CD4-positive, alpha-beta T cell treated with Interferon alpha-2 for 1 hour (primary cell): ENCODE measurements at places on chromosomes 4 and X.
A peak's percentile ranks its signal among the peaks of the same experiment; 100 is the strongest.

DNA sequence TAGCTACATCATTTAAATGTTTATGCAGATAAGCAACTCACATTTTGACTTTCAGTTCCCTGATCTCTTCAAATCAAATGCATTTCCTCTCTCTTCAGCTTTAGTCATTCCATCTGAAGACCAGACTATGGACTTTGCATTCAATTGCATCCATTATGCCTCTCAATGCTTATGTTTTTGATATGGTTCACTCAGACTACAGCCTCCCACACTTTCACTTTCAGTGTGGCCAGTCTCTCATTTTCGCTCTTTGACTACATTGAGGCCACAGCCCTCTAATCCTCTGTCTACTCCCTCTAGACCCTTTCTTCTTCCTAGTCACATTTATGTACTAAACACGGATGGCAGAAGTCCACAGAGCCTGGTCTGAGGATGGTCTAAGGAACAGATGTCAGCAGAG, 24.5 kb upstream of the VEGFC start:
- DNase-seq = no peak

DNA sequence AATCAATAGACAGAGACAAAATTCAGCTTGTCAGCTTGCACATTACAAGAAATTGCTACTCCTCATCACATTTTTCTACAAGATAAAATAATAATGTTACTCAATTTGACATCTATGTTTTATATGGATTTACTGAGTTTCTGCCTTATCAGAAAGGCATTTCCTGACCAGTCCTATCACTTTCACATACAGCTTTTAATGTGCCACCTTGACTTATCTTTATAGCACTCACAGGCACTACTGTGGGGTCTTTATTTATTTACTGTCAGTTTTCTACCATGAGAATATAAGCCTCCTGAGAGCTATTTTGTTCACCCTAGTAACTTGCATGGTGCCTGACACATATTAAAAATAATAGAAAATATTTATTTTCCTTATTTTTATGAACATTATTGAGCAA, 6.0 kb downstream of the NDST4 start:
- no peak for DNase-seq

- no peak for DNase-seq
Measured at GRCh38 chrX:112306027-112306426, 223.5 kb upstream of the TRPC5 start.

GRCh38 chr4:57633212-57633859, 523.2 kb upstream of the IGFBP7 start:
- no peak for DNase-seq

GRCh38 chr4:113316879-113317278, 267.4 kb downstream of the ANK2 start:
- DNase-seq = no peak

GRCh38 chr4:3819210-3819919, 53.2 kb downstream of the ADRA2C start:
- no peak for DNase-seq

GRCh38 chrX:130165703-130166502, at the start of gene AIFM1:
Gene AIFM1, minus strand, starts transcription at chrX:130165841. Its CDS starts 185 bp downstream, at chrX:130165656.
- peak; percentile 92 for DNase-seq

DNA sequence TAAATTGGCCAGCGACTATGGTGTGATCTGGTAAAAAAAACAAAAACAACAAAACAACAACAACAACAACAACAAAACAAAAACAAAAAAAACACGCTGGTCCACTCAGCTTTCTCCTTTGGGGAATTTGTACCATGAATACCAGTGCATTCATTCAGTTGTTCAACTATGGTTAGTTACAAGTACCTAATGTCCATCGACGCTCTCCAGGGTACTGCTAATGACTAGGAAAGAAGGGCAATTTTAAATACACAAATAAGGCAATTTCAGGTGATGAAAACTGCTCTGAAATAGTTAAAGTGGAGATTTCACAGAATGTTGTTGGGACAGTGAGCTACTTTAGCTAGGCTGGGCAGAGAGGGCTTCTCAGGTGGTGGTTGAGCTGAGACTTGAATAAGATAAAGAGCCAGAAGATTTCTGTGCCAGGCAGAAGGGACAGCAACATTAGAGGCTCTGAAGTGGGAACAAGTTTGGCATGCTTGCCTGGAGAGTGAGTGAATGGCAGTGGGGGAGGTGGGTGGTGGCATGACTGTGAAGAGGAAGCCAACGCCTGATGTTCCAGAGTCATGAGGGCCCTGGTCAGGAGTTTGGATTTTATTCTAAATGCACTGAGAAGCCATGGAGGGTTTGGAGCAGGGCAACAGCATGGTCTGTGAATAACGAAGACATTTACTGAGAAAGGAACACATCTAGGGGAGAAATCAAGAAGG, 45.9 kb upstream of the PGRMC2 start:
- DNase-seq = no peak

GRCh38 chrX:13096728-13097127, 52.3 kb upstream of the FAM9C start:
- DNase-seq = no peak

GRCh38 chrX:17497193-17497592, 122.2 kb downstream of the NHS start:
- DNase-seq = no peak

- no peak for DNase-seq
Measured at GRCh38 chrX:20057479-20057878, 59.2 kb downstream of the MAP7D2 start.

DNA sequence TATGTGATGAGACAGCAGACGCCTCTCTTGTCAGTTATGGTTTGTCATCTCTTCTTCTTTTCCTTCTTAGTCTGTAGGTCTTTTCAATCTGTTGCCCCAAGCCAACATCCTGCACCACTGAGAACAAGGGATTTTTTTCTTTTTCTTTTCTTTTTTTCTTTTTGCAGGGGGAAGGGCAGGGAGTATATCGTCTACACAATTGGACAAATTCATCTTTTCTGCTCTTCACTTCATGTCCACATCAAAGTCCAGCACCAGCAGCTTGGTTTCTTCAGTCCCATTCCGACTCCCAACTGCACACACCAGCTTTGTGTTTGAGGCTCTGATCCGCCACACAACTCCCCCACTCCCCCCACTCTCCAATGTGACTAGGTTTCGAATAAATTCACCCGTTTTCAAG, 213.2 kb downstream of the FBXW7 start:
- no peak for DNase-seq

- no peak for DNase-seq
Measured at GRCh38 chr4:124396333-124396732, 316.2 kb downstream of the ANKRD50 start.
